H7 (cell line): ENCODE measurements at places on chromosomes 4 and X.

- DNase-seq = no peak
Observed at GRCh38 chr4:137994853-137995252, 247.3 kb downstream of the SLC7A11 start.

GRCh38 chrX:45001048-45001447 is 128.1 kb downstream of the KDM6A start:
- DNase-seq = no peak

DNA sequence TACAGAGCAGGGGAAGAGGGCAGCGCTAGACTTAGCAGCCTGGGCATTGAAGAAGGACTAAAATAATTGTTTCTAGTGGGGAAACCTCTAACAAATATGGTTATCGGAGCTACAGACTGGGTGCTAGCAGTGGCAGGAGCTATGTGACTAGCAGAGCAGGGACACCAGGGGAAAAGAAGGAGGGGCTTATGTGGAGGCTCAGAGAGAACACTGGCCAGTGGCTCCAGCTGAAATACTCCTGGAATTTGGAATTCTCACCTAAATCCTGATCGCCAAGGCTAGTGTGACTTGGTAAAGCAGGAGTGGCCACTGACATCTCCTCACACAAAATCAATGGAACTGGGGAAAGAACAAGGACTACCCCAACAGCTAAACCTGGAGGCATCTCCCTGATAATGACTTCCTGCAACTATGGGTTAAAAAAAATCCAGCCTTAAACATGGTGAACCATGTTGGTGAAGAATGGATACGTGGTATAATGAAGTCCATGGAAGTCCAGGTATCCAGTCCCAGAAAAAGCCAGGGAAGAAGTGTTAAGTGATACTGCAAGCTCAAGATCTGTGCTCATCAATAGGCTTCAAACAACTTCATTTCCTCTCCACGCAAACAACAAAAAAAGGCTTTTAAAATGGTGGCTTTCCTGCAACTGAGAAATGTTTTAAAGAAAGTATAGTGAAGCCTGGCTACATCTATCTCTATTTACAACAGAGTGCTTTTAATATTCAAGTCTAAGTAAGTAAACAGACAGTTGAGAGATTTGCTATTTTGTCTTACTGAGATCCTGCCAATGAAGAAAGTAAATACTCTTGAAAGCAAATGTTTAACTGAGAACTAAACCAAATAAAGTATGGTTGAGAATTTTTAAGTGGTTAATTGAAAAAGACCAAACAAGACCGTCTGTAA is 1.8 kb downstream of the TAPT1 start:
- peak; percentile 51 for DNase-seq

GRCh38 chr4:71609167-71609566 is 174.7 kb downstream of the GC start:
- DNase-seq = no peak

DNA sequence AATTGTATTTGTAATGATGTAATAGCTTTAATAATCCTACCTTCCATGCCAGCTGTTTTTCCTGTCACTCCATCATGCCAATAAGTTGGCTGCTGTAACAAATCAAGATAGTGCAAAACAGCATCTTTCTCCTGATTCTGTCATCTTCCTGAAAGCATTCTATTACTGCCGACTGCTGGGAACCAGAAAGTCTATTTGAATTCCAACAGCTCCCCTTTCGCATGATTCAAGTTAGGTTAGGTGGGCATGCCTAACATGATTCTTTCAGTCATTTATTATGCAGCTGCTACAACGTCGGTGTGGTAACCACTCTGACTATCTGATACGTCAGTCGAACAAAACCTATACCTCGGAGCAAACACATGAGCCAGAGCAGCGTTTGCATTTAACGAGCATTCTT is 127.9 kb upstream of the DMD start:
- no peak for DNase-seq

DNA sequence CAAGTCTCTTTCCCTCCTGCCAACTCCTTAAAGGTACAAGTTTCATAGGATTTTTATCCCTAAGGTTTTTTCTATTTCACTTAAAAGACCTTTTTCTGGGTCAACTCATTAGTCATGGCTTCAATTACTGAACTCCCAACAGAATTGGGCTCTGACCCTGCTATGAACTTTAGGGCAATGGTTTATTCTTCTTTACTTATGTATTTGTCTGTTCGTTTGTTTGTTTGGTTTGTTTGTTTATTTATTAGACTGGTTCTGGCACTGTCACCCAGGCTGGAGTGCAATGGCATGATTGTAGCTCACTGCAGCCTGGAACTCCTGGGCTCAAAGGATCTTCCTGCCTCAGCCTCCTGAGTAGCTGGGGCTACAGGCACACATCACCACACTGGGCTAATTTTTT is 5.9 kb upstream of the NOCT start:
- no peak for DNase-seq

DNA sequence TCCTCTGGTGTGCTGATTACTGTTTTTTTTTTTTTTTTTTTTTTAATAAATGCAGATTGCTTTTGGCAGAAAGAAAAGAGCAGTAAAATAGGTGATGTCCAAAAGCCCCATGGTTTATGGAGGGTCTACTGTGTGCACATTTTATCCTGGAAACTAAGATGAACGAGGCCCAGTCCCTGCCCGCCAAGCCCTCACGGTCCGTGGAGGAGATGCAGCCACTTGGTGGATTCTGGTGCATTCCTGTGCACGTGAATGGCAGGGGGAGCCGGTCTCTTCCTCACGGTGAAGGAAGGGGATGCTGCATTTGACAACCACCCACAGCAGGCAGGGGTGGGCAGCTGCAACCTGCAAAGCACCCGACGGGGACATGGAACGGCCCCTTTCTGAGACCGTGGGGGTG is 100.2 kb upstream of the AFAP1 start:
- no peak for DNase-seq

- DNase-seq = no peak
Observed at GRCh38 chrX:136189222-136189621, 41.9 kb downstream of the FHL1 start.

DNA sequence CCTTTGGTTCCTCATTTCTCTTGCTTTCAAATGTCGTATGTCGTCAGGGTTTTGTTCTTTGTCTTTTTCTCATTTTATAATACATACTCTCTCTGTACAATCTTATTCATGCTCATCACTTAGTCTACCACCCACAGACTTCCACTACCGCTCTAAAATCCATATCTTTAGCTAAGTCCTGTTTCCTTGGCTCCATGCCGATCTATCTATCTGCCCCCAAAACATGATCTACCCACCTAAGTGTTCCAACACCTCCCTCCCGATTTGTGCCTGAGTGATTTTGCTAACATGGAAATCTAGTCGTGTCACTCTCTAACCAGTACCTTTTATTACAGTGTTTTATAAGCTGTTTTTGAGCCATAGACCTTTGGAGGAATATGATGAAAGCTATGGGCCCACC is 65.6 kb upstream of the PGAM4 start:
- no peak for DNase-seq

GRCh38 chr4:25448379-25449109 is 71.5 kb downstream of the ANAPC4 start:
- DNase-seq = no peak

DNA sequence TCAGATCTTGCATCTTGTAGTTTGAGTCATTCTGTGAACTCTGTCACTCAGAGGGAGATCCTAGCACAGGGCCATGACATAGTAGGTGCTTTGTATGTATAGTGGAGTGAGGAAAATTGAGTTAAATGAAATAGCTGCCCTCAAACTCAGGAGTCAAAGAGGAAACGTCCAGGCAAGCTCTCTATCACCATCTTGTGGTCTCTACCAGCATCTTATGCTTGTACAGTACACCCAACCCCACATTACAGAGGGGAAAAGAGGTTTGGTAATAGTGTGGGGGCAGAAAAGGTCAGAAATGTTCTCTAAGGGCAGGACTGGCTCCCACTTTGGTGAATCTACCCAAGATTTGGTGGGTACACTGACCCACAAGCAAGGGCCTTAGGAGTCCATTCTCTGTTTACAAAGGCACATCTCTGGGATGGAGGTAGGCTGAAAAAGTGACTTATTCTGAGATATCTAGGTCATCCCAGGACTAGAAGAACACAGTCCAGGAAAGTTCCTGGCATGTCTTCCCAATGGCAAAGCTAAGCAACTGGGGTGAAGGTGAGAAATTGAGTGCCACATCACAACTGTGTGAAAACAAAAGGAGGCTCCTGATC is 131.8 kb downstream of the OR13H1 start:
- DNase-seq = peak; percentile 56

GRCh38 chr4:138977524-138977923 is 38.1 kb upstream of the NOCT start:
- DNase-seq = peak; percentile 34

DNA sequence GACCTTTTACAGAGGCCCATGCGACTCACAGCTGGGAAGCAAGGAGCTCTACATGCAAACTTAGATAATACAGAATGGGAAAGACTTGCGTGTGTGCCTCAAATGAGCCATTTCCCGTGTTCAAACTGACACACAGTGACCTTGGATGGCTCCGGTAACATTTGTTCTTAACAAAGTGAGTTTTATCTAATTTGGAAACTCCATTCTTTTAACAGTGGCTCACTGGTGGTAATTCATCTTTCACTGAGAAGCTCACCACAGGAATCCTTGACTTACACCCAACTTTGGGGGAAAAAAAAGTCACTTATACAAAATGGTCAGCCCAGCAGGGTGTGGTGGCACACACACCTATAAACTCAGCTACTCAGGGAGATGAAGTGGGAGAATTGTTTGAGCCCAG is 190.6 kb downstream of the LDB2 start:
- no peak for DNase-seq

DNA sequence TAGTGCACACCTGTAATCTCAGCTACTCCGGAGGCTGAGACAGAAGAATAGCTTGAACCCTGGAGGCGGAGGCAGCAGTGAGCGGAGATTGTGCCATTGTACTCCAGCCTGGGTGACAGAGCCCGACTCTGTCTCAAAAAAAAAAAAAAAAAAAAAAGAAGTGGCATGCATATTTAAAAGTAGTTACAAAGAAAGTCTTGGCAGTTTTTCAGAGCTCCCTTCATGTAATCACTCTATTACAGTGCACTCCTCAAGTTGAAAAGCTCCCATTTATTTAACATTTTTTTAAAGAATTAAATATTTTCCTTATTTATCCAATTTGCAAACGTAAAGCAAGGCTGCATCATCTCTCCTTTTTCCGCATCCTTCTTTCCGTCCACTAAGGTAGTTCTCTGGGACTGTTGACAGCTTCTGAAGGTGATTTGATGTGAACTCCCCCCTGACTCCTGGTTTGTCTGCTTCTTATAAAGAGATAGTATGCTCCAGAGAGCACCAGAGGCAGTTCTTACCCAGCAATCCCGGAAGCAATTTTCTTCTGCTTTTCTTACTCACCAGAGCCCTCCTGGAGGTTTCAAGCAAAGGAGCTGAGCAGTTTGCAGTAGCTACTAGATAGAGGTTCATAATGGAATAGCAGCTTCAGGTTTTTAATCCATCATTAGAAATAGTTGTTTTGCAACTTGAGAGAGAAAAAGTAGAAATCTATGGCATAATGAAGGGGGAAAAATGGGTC is 151.0 kb downstream of the PALLD start:
- no peak for DNase-seq

GRCh38 chr4:44025376-44026020 is 423.1 kb downstream of the KCTD8 start:
- DNase-seq = no peak

GRCh38 chr4:112098841-112099530 is 46.3 kb upstream of the FAM241A start:
- no peak for DNase-seq

GRCh38 chrX:138917781-138918180 is 206.3 kb upstream of the FGF13 start:
- no peak for DNase-seq

- no peak for DNase-seq
Observed at GRCh38 chr4:22021106-22021505, 72.5 kb upstream of the KCNIP4 start.

- no peak for DNase-seq
Observed at GRCh38 chr4:177632481-177632880, 190.2 kb upstream of the AGA start.

GRCh38 chr4:73715659-73716058 is 24.7 kb upstream of the CXCL8 start:
- no peak for DNase-seq

- DNase-seq = no peak
Observed at GRCh38 chrX:118740276-118740889, 13.0 kb downstream of the IL13RA1 start.

DNA sequence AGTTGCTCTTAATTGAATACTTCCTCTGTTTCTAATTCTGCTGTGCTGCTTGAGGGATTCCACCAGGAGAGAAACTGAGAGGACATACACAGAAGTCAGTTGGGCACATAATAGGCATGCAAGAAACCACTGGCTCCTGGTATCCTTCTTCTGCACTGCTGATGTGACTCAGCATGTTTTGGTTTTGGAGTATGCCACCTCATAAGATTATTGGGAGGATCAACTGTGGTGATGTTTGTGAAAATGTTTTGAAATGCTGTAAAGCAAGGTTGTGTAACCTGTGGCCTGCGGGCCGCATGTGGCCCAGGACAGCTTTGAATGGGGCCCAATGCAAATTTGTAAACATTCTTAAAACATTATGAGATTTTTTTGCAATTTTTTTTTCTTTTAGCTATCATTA is 119.6 kb downstream of the GATB start:
- no peak for DNase-seq
